Stimulated activated CD4-positive, alpha-beta T cell treated with anti-CD3 and anti-CD28 coated beads, Interleukin-2, amount 100 ng/mL, for 4 hours (primary cell): ENCODE measurements at places on chromosomes 7 and 10.

GRCh38 chr7:89183712-89184111 is 388.2 kb upstream of the TEX47 start:
- DNase-seq: no peak

- no peak for DNase-seq
Measured at GRCh38 chr7:96499532-96499931, 177.6 kb upstream of the SLC25A13 start.

DNA sequence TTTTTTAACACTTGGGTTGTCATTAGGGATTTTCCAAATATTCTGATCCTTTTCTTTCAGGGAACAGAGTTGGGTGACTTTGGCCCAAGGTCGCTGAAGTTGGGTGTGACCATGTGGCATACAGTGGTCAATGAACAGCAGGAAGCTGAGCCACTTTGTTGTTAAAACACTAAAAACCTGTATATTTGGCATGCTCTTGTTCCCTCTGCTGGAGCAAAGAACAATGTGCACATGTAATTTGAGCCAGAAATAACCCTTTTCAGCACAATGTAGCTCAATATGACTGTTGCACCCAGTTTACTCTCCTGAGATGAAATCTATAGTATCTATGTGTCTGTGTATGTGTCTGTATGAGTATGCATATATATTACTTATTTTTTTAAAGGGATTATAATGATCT is 74.9 kb downstream of the ADCYAP1R1 start:
- no peak for DNase-seq

DNA sequence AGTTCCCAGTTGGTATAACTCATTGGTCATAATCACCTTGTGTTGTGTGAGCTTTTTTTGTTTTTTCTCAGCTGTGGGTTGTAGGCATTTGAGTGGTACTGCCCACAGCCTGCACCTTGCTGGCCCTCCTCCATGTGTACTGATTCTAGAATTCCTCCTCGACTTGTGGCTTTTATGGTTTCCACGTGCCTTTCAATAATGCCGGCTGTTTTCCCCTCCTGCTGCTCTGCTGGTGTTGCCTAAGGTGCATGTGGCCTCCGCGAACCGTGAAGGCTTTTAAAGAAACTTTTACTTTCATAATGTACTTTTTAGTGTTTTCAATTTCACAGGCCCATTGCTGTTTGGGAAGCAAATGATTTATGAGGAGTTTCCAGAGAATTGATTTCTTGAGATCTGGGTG is 518.0 kb downstream of the REEP3 start:
- no peak for DNase-seq

GRCh38 chr7:121132940-121133339 is 144.4 kb downstream of the CPED1 start:
- no peak for DNase-seq

DNA sequence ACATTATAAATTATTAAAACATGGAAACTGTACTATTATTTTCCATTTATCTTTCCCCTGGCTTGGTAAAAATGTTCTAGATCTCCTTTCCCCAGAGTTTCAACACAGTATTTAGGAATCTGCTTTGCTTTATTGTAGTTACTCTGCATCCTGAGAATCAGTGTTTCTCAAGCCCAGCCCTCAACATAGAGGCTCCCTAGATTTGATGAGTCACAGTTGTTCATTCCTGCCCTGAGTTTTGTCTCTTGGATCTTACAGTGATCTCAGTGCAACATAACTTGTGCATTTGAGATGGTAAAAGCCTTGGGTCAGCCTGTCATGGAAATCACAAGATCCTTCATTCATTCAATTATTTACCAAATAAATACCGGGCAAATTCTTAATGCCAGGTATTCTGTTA is 63.0 kb downstream of the VAX1 start:
- DNase-seq: no peak

- DNase-seq: no peak
Measured at GRCh38 chr7:29177963-29178600, 16.5 kb upstream of the CHN2 start.

DNA sequence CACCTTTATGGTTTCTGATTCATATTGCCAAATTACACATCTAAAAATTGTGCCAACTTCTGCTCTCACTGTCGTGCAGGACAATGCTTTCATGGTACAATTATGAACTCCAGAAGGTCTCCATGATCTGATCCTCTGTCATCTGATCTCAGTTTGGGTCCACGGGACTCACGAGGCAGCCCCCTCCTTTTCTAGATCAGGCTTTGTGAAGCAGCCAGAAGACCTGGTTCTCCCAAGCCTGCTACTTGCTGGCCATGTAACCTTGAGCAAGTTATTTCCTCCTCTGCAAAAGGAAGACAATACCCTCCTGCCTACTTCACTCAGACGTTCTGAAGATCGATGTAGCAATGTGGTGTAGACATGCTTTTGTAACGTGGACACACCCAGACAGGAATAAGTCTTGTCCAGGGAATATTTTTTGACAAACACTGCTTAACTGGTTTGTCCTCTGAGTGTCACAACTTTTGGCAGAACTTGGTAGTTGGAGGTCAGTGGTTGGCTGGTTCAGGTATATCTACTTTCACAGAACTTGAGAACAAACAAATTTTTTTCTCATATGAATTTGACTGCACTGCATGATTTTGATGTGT is 19.6 kb downstream of the CALML3 start:
- DNase-seq: no peak

GRCh38 chr7:2116448-2116810 is 116.3 kb downstream of the MAD1L1 start:
- DNase-seq: no peak

- peak; percentile 26 for DNase-seq
Measured at GRCh38 chr7:142632271-142633134, 116.8 kb upstream of the PRSS1 start.

DNA sequence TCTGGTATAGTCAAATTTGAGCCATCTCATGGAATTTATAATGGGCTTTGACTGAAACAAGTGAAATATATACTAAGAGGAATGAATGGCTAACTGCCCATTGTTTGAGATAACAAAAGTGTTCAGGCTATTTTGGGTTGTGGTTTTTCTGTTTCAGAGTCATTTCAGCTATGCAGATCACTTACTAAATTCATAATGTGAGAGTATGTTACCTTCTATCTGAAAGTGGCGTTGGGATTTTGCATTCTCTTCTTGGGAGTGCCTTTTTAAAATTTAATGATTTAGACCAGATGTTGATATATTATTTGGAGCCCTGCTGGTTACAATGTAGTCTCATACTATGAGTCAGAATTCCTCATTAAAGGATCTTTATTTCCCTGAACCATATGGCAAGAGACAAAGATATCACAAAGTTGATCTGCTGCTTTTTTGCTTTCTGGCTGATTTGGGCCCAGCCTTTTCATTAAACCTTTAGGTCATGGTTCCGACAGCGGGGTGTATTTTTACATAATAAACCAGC is 10.4 kb downstream of the VCL start:
- DNase-seq: no peak

- DNase-seq: no peak
Measured at GRCh38 chr7:47514818-47515217, 67.1 kb downstream of the TNS3 start.

- DNase-seq: no peak
Measured at GRCh38 chr10:24463611-24464426, 254.9 kb downstream of the KIAA1217 start.

- DNase-seq: no peak
Measured at GRCh38 chr10:108775911-108776475, 1147.3 kb downstream of the XPNPEP1 start.

DNA sequence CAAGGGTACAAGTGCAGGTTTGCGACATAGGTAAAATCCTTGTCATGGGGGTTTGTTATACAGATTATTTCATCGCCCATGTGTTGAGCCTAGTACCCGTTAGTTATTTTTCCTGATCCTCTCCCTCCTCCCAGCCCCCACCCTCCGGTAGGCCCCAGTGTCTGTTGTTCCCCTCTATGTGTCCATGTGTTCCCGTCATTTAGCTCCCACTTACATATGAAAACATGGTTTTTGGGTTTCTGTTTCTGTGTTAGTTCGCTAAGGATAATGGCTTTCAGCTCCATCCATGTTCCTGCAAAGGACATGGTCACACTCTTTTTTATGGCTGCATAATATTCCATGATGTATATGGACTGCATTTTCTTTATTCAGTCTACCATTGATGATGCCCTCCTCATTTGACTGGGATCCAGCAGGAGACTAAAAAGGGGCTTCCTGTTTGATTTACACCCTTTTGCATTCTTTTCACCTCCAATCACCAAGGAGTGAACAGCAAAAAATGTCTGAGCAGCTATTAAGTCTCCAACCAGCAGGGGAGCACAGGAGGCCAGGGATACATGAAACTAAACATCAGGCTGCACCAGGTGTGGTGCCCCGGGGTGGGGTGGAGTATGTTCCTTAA is 188.2 kb downstream of the SKIDA1 start:
- no peak for DNase-seq

- DNase-seq: no peak
Measured at GRCh38 chr7:18330548-18330947, 165.0 kb upstream of the HDAC9 start.

- no peak for DNase-seq
Measured at GRCh38 chr7:44796034-44796503, 412 bp upstream of the PPIA start.

- DNase-seq: no peak
Measured at GRCh38 chr7:4040109-4040928, 641.8 kb upstream of the FOXK1 start.

- DNase-seq: no peak
Measured at GRCh38 chr7:33452805-33453502, 323.6 kb downstream of the BBS9 start.

GRCh38 chr7:138945154-138945553 is 36.0 kb downstream of the KIAA1549 start:
- no peak for DNase-seq

- DNase-seq: no peak
Measured at GRCh38 chr7:101201695-101202602, 1.1 kb upstream of the MOGAT3 start.

- DNase-seq: no peak
Measured at GRCh38 chr7:638256-639011, 88.1 kb upstream of the DNAAF5 start.

GRCh38 chr10:5855979-5856700 is 33.6 kb downstream of the ANKRD16 start:
- DNase-seq: no peak

- DNase-seq: no peak
Measured at GRCh38 chr10:34576797-34577196, 238.3 kb downstream of the PARD3 start.

DNA sequence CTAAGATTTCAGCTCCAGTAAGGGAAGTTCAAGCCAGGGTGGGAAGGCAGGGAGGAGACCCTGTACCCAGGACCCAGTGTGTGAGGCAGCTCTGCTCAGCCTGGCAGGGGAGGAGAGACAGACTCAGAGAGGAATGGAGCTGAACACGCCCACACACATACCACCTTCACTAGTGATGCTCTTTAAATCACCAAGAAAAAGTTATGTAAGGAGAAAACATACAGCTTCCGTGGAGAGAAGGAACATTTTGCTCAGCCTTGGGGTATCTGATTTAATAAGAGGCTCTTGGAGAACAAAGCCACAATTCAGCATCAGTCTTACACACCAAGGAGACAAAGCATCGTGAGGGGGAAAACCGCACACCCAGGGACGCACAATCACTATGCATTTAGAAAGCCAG is 62.9 kb downstream of the PRKAG2 start:
- no peak for DNase-seq

- no peak for DNase-seq
Measured at GRCh38 chr7:106639476-106640334, 21.3 kb downstream of the CCDC71L start.

GRCh38 chr10:8581521-8582225 is 527.2 kb downstream of the GATA3 start:
- DNase-seq: no peak

- DNase-seq: no peak
Measured at GRCh38 chr7:96273716-96274115, 48.2 kb downstream of the SLC25A13 start.

GRCh38 chr10:59595593-59595992 is 114.1 kb downstream of the SLC16A9 start:
- DNase-seq: no peak

DNA sequence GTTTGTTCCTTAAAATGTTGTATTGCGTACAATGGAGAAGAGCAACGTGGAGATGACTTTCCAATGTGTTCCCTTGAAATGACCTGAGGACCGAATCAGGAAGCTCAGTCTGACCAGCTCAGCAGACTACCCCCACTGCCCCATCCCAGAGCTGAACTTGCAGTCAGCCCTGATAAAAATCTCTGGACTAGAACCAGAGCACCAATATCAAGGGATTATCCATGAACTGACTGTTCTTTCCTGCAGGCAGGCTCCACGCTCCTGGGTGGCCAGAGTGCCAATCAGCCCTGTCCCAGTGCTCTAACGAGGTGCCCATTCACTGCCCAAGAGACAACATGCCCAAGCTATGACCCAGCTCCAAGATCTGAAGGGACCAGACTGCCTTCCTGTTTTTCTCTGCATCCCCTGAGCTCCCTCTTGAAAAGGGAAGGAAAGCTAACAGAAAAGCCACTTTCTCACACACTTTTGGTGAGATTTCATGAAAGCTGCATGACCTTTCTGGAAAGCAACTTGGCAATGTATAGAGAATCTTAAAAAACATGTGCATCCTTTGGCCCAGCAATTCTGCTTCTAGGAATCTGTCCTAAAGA is 130.2 kb downstream of the KCNMA1 start:
- DNase-seq: no peak

- no peak for DNase-seq
Measured at GRCh38 chr7:104775531-104775930, 238.5 kb upstream of the KMT2E start.

DNA sequence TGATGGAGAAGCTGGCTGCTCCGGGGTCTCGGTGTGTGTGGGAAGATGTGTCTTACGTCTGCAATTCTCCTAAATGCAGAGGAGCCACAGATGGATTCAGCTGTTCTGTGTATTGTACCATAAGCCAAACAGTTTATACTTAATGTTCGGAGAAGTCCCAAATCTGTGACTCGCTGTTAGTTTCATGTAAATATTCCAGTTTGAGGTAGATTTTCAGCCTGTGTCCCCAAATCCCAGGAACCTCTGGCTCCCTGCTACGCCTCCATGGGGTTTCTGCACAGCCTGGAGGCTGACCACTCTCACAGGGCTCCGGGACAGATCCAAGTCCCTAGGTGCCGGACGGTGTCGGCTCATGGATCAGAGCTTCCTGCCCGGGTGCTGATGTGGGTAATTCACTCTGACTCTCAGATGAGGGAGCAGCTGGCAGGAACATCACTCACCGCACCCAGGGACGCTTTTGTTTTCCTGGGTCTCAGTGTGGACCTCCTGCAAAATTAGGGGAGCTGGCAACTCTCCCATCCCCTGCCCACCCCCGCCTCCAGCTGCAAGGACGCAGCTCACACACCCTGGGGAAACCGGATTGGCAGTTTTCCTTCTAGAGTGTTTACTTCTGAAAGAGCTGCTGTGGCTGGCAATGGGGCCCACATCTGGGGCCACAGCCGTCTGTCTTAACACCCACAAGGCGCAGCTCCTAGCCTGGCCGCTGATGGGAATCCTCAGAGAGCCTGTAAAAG is 421.1 kb upstream of the FOXK1 start:
- DNase-seq: no peak
